ENCODE measurements at places on chromosomes 16 and 17. TPM values are rescaled to one million over a fixed set of nuclear protein-coding genes. Genes with fewer than 3 reads are reported as not detected.
A peak's percentile ranks its signal among the peaks of the same experiment; 100 is the strongest.

DNA sequence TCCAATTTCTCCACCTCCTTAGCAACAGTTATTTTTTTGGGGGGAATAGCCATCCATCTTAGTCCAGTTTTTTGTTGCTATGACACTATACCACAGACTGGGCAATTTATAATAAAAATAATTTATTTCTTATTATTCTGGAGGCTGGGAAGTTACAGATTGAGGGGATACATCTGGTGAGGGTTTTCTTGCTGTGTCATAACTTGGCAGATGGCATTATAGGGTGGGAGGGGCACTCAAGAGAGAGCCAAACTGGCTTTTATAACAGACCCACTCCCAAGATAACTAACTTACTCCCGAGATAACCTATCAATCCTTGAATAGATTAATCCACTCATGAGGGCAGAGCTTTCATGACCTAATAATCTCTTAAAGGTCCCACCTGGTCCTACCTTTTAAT, 84.2 kb downstream of the ABCA8 start:
- H3K27me3 ChIP-seq: no peaks in the 10 kb centered on the region
- no peak overlapping the region for H3K27ac ChIP-seq
- no peaks in the 10 kb centered on the region for H3K4me1 ChIP-seq
- no peak overlapping the region for H3K4me3 ChIP-seq

GRCh38 chr17:7676533-7676932, 10.8 kb downstream of the TP53 start:
- H3K36me3 ChIP-seq: peaks cover 52% of the 10 kb centered on the region
- no peak overlapping the region for H3K4me3 ChIP-seq
- DNase-seq: no peak
- H3K4me1 ChIP-seq: no peaks in the 10 kb centered on the region

GRCh38 chr16:29876217-29876593, 13.2 kb upstream of the CDIPT start:
- H3K4me1 ChIP-seq: no peaks in the 10 kb centered on the region
- H3K27me3 ChIP-seq: no peaks in the 10 kb centered on the region
- no peak overlapping the region for H3K4me3 ChIP-seq
- H3K36me3 ChIP-seq: peaks cover 16% of the 10 kb centered on the region
- no peak for DNase-seq
- no peak overlapping the region for H3K27ac ChIP-seq

DNA sequence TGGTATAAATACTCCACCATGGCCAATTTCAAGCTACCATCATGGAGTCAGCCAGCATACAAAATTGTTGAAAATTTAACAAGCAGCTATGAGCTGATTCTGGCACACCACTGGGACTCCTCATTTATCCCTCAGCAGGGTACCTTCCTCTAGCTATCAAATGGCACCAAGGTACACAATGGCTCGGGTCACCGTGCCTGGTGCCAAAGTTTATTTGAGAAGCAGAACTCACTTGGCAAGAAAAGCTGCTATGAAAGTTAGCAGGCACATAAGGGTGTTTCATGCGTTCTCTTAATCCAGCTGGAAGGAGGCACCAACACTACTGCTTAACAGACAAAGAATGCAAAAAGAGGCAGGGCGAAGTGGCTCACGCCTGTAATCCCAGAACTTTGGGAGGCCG, 51.6 kb downstream of the IKZF3 start:
- peak; percentile 82 for DNase-seq
- peaks cover 6% of the 10 kb centered on the region for H3K36me3 ChIP-seq
- H3K4me1 ChIP-seq: peaks cover 27% of the 10 kb centered on the region
- H3K4me3 ChIP-seq: no peak overlapping the region

- no peak for DNase-seq
- no peaks in the 10 kb centered on the region for H3K27me3 ChIP-seq
- peaks cover 14% of the 10 kb centered on the region for H3K36me3 ChIP-seq
- H3K4me1 ChIP-seq: peaks cover 21% of the 10 kb centered on the region
- H3K27ac ChIP-seq: no peak overlapping the region
- no peak overlapping the region for H3K4me3 ChIP-seq
Measured at GRCh38 chr16:25034911-25035310, 19.7 kb upstream of the ARHGAP17 start.

GRCh38 chr17:47643116-47643515, 6.6 kb upstream of the KPNB1 start:
- DNase-seq: no peak
- peaks cover 7% of the 10 kb centered on the region for H3K4me1 ChIP-seq
- no peaks in the 10 kb centered on the region for H3K36me3 ChIP-seq
- H3K27me3 ChIP-seq: no peaks in the 10 kb centered on the region
- H3K4me3 ChIP-seq: no peak overlapping the region
- no peak overlapping the region for H3K27ac ChIP-seq

DNA sequence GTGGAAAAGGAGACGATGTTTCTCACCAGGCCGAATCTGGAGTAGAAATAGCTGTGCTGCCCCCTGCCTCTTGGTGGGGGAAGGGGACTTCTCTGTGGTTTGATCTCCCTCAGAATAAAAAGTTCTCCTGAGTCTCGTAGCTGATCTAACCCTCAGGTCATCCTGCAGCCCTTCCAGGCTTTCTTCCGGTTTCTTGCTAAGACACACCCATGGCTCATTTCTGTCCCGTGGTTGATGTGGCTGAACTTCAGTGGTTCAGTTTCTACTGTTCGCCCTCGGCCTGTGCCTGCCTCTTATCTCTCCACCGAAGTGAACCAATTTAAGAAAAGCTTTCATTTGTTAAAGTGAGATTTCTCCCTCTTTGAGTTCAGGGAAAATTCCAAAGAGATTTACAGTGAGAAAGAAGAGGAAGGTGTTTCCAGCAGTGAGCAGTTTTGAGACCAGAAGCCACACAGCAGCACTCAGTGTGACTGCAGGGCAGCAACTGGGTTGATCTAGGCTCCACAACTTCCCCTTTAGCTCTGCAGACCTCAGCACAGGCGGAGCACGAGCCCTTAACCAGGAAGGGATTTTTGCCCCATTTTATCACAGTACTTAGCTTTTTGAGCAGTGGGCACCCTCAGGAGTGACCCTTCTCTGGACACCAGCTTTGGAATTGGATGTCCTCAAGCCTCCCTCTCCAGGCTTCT, 34.9 kb upstream of the CACNG5 start:
- H3K27me3 ChIP-seq: no peaks in the 10 kb centered on the region
- peaks cover 19% of the 10 kb centered on the region for H3K36me3 ChIP-seq
- H3K4me1 ChIP-seq: no peaks in the 10 kb centered on the region
- no peak for DNase-seq
- H3K4me3 ChIP-seq: no peak overlapping the region

- DNase-seq: no peak
- H3K27ac ChIP-seq: no peak overlapping the region
- H3K4me1 ChIP-seq: peaks cover 9% of the 10 kb centered on the region
- no peak overlapping the region for H3K4me3 ChIP-seq
Measured at GRCh38 chr17:57521606-57522005, 223.5 kb downstream of the CCDC182 start.

GRCh38 chr16:19356024-19356952, 61.4 kb upstream of the TMC5 start:
- no peak for DNase-seq
- no peaks in the 10 kb centered on the region for H3K4me1 ChIP-seq
- no peak overlapping the region for H3K27ac ChIP-seq

- H3K4me3 ChIP-seq: no peak overlapping the region
- H3K4me1 ChIP-seq: no peaks in the 10 kb centered on the region
- H3K27ac ChIP-seq: no peak overlapping the region
- no peak for DNase-seq
Measured at GRCh38 chr17:73566905-73567782, 77.1 kb downstream of the SDK2 start.

Gene BICDL2
- 70.9 TPM for total RNA-seq

Gene PRSS53
- total RNA-seq: 7.0 TPM

Data from Calu3 (cell line).